ENCODE measurements at places on chromosomes 5 and 9. TPM values are rescaled to one million over a fixed set of nuclear protein-coding genes. Genes with fewer than 3 reads are reported as not detected.

DNA sequence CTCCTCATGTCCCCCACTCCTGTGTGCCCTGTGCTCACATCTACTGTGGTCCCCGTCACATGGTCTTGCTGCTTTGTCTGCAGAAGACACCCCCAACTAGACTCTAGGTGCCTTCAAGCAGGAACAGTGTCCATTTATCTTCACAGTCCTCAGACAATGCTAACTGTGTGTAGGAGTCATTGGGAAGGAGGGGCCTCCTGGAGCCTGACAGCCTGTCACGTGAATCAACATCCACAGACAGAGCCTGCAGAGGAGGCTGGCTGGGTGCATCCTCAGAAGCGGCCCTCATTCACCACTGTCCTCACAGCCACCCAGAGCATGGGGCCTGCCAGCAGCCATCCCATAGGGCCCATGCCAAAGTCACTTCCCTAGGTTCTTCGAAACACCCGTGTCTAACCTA is 98.7 kb downstream of the MED10 start:
- DNase-seq: no peak

GRCh38 chr9:31394015-31394473 is 990.4 kb upstream of the ACO1 start:
- no peak for DNase-seq

The CD14 gene
- total RNA-seq: 3.3 TPM

DNA sequence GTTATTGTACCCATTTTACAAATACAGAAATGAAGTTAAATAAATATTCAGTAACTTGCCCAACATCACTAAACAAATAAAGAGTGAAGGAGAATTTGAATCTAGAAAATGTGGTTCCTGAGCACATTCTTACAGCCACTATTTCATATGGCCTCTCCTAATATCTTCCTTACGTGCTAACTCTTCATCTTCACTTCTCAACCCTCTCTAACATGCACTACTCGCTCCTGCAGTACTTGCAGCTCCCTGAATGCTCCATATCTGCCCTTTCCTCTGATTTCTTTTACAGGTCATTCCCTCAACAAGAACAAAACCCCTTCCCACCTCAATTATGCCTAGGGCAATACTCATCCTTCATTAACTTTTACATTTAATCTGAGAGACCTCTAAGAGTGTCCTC is 711.5 kb downstream of the CETN3 start:
- DNase-seq: no peak

DNA sequence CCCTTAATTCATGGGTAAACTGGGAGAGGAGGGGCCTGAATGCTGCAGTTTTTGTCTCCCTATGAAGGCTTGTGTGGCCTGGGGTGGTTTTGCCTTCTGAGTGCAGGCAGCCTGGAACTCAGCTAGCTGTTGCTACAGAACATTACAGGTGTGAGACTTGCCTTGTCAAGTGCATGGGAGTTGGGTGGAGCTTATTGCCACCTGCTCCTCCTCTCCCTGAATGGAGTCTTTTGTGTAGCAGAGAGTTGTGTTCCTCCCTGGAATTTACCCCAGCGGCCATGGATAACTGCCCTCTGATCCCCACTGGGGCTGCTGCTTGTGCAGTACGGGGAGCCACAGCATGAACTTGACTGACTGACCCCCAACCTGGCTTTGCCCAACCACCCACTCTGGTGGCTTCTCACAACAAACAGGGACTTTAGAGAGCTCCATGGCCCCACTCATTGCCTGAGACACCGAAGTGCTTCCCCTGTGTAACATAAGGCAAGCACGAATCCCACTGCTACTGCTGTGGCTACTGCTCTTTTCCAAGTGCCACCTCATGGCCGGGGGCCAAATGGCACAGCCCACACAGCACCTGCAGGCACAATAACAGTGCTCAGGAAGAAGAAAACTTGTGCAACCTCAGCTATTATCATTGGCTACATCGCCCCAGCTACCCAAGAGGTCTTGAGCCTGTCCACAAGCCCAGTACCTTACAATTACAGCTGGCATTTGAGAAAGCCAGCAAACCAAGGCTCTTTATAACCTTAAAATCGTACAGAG is 942.9 kb downstream of the CDH18 start:
- no peak for DNase-seq

- DNase-seq: no peak
Observed at GRCh38 chr5:152593388-152593787, 188.3 kb upstream of the NMUR2 start.

DNA sequence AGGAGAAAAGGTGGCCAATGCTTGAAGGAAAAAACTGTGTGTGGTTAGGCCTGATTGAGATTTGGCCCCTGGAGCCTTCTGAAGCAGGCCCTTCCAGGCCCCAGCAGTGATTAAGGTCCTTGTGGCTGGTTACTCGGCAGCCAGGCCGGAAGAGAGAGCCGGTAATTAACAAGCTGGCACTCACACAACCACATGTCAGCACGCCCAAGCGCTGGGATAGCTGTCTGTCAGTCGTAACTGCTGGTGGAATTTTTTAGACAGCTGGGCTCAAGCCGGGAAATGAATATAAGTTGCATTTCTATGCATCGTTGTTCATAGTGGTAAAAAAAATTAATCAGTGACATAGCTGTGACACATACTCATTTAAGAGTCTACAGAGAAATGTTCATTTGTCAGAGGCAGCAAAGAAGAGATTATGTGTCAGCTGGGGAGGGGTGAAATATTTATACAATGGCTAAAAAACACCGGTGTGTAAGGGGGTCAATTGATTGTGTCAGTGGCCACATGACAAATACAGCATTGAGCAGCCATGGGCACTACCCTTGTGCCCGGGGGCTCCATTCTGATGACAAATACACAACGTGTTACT is 13.7 kb upstream of the ARAP3 start:
- DNase-seq: no peak

DNA sequence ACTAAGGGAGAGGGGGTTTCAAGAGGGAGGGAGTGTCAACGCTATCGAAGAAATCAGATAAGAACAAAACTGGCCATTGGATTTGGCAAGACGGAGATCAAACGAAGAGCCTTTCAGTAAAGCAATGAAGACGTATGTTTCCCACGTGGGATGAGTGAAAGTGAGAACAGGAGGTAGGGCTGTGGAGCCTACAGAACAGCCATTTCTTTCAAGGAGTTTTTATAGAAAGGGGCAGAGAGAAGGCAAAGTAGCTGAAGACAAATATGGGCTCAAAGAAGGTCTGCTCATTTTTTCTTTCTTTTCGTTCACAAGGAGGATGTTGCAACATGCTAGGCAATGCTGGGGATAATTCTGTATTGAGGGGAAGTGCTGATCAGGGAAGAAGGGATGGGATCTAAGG is 98.3 kb downstream of the SUSD1 start:
- DNase-seq: no peak

DNA sequence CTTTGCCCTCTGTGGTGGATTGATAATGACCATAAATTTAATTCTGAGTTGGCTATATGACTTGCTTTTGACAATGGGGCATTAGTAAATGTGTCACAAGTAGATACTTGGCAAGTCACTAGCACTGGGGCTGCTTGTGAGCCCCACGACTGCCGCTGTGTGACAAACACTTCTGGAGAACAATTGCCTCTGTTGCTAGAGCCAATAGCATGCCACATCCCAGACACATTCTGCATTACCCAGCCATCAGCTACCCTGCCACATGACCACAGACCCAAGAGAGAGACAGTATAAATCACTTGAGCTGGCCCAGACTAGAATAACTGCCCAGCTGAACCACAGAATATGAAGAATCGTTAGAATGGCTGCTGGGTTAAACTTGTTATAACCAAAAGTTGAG is 753.2 kb upstream of the DMAC1 start:
- DNase-seq: no peak

DNA sequence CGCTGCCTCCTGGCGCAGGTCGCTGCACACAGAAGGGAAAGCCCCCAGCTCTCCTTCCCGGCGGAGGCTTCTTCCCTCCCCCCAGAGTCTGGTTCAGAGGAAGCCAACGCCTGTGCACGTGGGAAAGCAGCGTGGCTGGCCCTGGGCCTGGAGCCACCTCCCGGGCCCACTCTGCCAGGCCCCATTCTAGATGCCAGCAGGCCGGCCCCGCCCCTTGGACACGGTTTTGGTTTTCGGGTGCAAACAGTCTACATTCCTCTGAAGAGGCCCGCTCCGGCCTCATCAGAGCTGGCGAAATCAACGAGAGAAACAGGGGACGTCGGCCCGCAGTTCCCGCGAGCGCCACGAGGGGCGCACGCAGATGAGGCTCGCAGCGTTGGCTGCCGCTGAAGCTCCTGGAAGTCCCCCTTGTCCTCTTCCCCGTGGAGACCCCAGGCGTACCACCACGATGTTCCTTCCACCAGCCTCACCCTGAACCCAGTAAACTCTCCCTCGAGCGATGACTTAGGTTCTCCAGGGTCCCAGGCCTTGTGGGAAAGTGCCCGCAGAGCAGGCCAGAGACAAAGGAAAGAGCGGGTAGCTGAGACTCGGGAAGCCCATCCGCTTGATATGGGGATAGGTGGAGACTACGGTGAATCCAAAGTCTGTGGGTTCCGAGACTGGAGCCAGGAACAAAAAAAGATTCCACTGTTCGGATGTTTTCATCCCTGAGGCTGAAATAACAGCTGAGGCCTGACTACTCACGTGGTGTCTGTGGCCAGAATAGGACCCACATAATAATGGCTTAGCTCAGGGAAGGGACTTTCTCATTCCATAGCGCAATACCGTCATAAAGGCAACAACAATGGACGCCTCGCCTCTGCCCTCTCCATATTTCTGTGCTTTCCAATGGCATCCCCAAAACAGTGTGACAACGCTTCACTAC is 64.2 kb downstream of the KLF4 start:
- peak; percentile 17 for DNase-seq

The ANKRD31 gene
- total RNA-seq: 0.66 TPM

The SEMA5A gene
- not detected for total RNA-seq

The CTXN3 gene
- not detected for total RNA-seq

DNA sequence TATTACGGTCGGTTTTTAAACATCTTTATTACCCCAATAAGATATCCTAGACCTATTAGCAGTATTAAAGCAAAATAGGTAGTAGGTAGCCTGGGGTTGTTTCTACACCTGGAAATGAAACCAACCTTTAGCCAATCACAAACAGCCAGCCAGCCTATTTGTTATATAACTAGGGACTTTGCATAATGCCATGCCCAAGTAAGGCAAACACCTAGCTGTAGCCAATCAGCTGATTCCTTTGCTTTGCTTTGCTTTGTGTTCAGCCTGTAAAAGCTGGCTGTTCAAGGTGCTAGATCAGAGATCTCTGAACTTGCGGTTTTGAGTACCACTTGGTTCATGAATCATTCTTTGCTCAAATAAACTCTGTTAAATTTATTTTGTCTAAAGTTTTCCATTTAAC is 46.5 kb upstream of the SETD9 start:
- no peak for DNase-seq

- no peak for DNase-seq
Observed at GRCh38 chr5:86748538-86749105, 130.9 kb downstream of the COX7C start.

The SAXO1 gene
- not detected for total RNA-seq

- DNase-seq: no peak
Observed at GRCh38 chr5:129172580-129172979, 78.0 kb downstream of the ISOC1 start.

GRCh38 chr5:122035913-122036312 is 42.1 kb downstream of the LOX start:
- DNase-seq: no peak

The SPAAR gene
- not detected for total RNA-seq

- no peak for DNase-seq
Observed at GRCh38 chr9:97980479-97980803, 2.7 kb upstream of the ANP32B start.

The SLCO6A1 gene
- not detected for total RNA-seq

DNA sequence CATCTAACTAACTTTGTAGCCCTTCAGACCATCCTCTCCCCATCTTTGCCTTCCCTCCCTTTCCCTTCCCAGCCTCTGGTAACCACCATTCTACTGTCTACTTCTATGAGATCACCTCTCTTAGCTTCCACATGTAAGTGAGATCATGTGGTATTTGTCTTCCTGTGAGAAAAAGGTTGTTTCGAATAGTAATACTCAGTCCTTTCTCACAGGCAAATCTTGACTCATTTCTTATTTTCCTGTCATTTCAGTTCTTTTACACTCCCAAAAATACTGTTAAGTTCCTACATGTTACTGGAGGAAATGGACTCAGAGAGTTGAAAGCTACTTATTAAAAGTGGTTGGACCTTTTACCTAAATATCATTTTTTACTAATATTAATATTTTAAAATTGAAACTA is 82.1 kb downstream of the SLF1 start:
- DNase-seq: no peak

- DNase-seq: no peak
Observed at GRCh38 chr5:109693535-109694400, 4.0 kb downstream of the MAN2A1 start.

- no peak for DNase-seq
Observed at GRCh38 chr9:37209431-37210386, 89.3 kb downstream of the ZCCHC7 start.

DNA sequence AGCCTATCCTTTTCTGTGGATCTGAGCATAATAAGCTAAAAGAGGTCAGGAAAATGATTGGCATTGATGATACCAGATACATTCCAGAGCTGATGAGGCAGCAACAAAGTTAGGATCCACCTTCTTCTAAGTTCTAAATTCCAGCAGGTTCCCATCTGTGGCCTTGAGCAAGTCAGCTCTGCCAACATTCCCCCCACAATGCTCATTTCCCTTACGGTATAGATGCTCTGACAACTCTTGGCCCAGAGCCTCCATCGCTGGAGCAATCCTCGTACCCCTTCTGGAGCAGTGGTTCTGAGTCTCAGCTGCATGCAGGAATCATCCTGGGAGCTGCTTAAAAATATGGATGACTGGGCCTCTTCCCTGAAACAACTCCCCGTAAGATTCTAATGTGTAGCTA is 78.1 kb downstream of the MED27 start:
- no peak for DNase-seq

The C8G gene
- total RNA-seq: not detected

The SLC6A18 gene
- total RNA-seq: not detected

DNA sequence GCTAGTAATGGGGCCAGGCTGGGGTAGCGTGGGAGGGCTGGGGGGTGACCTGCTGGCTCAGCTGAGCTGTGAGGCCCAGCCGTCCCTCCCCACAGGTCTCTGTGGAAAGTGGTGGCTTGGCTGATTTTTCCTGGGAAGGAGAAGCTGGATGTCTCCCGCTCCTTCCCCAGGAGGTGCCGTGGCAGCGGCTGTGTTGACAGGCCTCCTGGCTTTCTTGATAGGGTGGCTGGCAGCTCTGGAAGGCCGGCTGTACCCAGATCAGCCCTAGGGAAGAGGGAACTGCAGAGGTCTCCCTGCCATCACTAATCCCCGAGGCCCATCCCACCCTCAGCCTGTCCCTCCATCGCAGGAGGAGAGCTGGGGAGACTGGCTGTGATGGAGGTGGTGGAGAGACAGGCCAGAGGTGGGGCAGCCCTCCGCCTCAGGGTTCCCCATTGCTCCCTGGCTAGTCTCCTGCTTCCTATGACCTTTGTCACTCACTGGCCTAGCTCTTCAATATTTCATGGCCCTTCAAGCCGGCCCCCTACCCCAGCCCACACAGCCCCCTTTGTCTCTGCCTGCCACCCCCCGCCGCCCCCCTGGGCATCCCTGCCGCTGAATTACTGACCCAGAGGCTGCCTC is 6.8 kb downstream of the CXXC5 start:
- no peak for DNase-seq

GRCh38 chr5:37810311-37810710 is 29.5 kb downstream of the GDNF start:
- no peak for DNase-seq

GRCh38 chr5:10702040-10702629 is 58.9 kb downstream of the DAP start:
- no peak for DNase-seq

All from CD8-positive, alpha-beta memory T cell (primary cell).